ENCODE measurements at places on chromosomes 7 and 10. TPM values are rescaled to one million over a fixed set of nuclear protein-coding genes. Genes with fewer than 3 reads are reported as not detected.
A peak's percentile ranks its signal among the peaks of the same experiment; 100 is the strongest.

The CASTOR2 gene
- total RNA-seq, result 36.2 TPM

DNA sequence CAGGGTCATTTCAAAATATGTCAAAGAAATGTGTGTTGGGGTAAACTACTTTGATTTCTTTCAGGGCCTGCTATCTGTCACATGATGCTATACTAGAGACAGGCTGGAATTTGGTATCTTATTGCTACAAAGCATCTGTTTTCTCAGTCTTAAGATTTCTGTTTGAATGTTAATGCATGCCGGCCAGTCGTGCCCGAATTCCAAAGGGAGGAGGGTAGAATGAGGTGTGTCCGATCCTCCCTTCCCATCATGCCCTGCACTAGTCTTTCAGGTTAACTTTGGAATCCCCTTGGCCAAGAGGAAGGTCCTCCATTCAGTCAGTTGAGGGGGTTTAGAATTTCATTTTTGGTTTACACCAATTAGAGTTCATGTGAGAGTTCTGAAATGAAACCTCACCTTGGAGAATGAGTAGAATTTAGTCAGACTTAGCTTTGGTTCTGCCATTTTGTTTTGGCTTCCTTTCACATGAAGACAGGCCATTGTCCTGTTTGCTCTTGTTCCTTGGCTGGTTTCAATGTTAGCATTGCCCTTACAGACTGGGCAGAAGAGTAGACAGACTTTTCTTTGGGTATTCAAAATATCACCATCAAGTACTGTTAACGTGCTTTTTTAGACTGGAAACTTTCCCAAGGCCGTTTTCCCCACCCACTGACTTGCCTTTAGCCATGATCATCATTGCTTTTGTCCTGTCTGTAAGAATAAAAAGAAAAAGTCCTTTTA, 95.8 kb downstream of the CAMK1D start:
- DNase-seq, result no peak

- DNase-seq, result no peak
Observed at GRCh38 chr7:30453921-30454320, 24.7 kb downstream of the NOD1 start.

The SKIDA1 gene
- 3.3 TPM for total RNA-seq

GRCh38 chr10:59287587-59288255, 74.6 kb downstream of the FAM13C start:
- DNase-seq, result no peak

GRCh38 chr10:3820255-3820654, 35.2 kb upstream of the KLF6 start:
- no peak for DNase-seq

DNA sequence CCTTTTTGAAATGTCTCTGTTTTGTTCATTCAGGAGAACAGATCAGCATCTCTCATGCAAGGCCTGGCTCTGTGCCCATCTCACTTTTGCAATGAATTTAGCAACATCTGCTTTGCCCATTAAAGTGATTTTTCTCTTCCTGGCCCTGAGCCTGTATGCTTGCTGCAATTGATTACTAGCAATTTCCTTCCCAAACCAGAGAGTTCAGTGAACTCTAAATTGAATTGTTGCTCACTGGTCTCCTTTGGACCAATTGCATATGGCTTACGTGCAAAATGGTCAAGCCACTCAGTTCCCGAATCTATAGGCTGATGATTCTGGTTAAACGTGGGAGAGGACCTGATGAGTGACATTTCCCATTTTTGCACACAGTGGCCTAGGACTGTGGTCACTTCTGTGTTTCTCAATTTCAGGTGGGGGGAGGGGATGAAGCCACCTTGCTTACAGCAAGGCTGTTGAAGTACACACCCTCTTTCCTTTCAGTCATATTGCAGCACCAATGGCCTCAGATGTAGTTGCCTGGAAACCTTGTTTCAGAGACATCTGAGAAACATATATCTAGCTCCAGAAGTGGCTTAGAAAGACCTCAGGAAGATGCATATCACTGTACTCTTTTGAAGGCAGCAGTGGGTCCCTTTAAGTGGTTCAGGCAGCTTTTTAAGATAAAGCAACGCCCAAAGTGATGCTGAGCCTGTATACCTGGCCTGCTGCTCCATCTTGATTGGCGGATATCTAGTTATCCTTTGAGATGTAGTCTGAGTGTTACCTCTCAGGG, 201.4 kb downstream of the PTEN start:
- peak; percentile 77 for DNase-seq

DNA sequence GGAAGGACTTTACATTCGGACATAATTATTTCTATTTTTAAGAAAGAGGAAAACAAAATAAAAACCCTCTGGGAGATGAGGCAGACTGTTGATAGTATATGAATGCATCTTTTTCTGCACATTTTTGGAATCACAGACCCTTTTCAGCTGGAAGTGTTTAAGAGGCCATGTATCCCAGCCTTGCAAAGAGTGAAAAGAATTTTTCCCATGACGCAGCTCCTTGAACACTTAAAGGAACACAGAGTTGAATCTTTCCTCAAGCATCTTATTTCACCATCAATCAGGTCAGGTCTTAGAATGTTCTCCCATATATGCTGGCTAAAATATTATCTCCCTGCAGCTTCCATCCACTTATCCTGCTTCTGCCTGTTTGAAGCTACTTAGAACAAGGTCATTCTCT, 45.9 kb upstream of the PAPSS2 start:
- no peak for DNase-seq

DNA sequence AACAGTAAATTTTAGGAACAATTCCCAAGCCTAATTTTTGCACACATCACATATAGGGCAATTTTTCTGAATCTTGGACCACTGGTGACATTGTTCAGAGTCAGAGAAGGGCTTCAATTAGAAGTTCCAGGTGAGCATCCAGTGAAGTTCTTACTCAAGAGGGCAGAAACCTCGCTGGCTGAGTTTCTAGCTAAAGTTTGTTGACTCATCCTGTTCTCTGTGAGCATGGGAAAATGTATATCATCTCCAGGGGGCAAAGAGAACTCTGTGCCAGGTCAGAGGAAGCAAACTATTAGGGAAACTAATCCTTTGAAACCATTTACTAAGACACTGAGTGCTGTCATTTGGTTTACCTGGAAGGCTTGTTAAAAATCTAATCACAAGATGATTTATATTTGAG, 695.6 kb upstream of the IGFBP3 start:
- DNase-seq, result no peak

DNA sequence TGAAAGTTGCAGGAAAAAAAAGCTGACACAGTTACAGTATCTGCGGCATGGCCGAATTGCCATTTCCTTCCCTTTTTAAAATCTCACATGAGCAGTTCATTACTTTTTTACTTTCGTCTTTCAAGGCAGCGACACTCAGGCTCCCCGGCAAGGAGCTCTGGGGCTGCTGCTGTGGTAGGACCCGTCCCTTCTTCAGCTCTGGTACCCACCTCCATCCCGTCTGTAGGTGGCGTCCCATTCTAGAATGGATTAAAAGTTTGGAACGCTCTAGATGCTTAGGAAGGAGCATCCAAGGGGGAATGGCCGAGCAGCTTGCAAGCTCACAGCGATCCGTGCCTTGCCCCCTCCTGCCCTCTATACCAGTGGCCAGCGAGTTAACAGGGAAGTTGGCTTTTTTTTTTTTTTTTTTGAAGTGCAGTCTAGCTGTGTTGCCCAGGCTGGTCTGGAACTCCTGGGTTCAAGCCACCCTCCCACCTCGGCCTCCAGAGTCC, 22.8 kb upstream of the TTYH3 start:
- no peak for DNase-seq

- no peak for DNase-seq
Observed at GRCh38 chr10:110973400-110973799, 54.0 kb downstream of the SHOC2 start.

The SLC18A3 gene
- total RNA-seq, result not detected

The SPDYE16 gene
- total RNA-seq, result not detected

Data from Right ventricle myocardium superior (tissue), 1 donor.